ENCODE measurements at places on chromosomes 3 and 15. TPM values are rescaled to one million over a fixed set of nuclear protein-coding genes. Genes with fewer than 3 reads are reported as not detected.

PIF1 gene
- 9.0 TPM for total RNA-seq

SCAMP2 gene
- 24.3 TPM for total RNA-seq

GPD1L gene
- total RNA-seq, result 13.9 TPM

UROC1 gene
- not detected for total RNA-seq

CCRL2 gene
- 1.3 TPM for total RNA-seq

ZDHHC23 gene
- 10.5 TPM for total RNA-seq

CRTC3 gene
- total RNA-seq, result 6.8 TPM

GP5 gene
- total RNA-seq, result 0.13 TPM
